ENCODE measurements at places on chromosomes 12 and 14. TPM values are rescaled to one million over a fixed set of nuclear protein-coding genes. Genes with fewer than 3 reads are reported as not detected.

Gene CPNE6
- total RNA-seq, result not detected

Gene GZMH
- not detected for total RNA-seq

Gene KRT78
- not detected for total RNA-seq

Gene BATF
- total RNA-seq, result not detected

Gene CELA1
- total RNA-seq, result not detected

Gene LAG3
- total RNA-seq, result 0.09 TPM

Gene GABARAPL1
- 103 TPM for total RNA-seq

Gene TGM1
- 0.16 TPM for total RNA-seq

Gene SLCO1B3
- total RNA-seq, result not detected

Gene COPS7A
- total RNA-seq, result 98.5 TPM

Gene WNT1
- total RNA-seq, result not detected

Gene POTEM
- not detected for total RNA-seq

Gene BCL2L14
- total RNA-seq, result not detected

Gene GRIP1
- not detected for total RNA-seq
